NCI-H446 treated with DMSO at 0.1 percent for 48 hours (cell line): ENCODE measurements at places on chromosomes 3 and 15.

DNA sequence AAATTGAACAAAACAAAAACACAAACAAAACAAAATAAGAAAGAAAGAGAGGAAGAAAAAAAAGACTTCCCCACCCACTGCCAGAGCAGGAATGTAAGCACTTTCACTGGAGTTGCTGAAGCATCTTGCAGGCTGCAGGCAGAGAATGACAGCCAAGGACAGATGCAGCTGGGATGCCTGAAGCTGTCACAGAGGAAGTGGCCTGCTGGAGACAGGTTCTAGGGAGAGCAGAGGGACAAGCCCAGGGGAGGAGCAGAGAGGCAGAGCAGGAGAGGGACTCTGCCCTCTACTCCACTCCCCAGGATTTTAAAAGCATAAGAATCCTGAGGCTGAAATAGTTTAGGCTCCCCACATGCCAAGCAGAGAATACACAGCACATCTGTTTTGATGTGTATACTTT, 326.2 kb downstream of the TUSC7 start:
- DNase-seq = no peak

DNA sequence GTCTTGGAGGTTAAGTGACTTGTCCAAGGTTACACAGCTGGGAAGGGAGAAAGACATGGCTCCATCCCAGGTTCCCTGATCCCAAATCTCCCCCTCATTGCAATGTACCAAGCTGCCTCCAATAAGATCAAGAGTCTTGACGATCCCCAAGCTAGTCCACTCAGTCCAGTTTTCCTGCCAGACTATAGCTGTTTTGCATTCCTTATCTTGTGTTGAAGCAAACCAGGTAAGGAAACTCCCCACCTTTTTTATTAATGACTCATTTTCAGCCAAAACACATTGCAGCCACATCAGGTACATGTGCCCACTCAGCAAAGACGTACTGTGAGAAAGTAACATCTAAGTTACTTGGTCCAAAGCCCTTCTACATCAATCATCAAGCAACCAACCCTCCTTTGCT, 41.9 kb downstream of the LIPC start:
- no peak for DNase-seq

DNA sequence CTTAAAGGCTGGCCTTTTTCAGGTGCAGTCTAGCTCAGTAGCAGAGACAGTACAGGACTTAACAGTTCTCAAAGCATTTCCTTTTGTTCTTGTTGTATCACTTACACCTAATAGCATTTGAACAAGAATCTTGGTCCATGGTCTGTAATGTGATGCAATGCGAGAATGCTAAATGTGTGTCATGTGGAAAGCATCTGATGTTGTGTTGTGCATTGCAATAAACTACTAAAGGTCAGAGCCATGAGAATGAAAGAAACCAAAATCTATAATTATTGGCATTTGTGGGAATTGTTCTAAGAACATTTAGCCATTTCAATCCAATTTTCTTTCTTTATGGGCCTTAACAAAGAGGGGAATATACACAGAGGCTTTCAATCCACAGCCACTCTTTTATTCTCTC, 324.5 kb upstream of the ROBO2 start:
- no peak for DNase-seq

DNA sequence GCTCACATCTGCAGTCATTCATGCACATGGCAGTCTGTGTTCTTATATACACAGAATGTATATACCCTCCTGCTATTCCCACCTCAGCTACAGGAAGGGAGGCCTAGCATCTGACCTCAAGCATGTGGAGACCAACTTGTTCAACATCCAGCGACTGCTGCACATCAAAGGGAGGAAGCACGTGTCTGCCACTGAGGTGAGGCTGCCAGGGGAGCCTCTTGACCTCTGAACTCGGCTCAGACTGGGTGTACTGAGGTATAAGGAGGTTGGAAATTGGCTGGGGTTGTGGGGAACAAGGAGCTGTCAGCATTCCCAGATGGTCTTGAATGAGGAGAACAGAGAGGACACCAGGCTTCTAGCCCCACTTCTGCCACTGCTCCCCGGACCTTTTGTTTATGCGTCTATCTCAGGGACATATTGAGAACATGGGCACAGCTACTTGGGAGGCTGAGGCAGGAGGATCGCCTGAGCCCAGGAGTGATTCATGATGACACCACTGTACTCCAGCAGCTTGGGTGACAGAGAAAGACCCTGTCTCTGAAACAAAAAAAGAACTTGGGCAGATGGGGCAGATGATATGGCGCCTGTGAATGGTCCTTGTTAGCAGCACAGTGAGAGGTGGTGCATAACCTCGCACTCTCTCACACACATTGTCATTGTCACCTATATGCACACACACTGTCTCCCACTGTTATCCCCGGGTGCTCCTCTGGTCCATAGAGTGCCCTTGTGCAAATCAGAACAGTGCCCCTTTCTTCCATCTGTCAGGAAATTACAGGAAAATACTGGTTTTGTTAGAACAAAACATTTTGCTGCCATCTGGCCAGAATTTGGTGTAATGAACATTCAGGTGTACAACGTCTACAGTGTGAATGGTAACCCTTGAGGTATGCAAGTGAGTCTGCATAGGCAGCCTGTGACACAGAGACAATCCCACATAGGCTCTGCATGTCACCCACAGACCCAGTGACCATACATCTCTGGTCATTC, 5.4 kb downstream of the VILL start:
- no peak for DNase-seq
